ENCODE measurements at places on chromosomes 11 and 22.

DNA sequence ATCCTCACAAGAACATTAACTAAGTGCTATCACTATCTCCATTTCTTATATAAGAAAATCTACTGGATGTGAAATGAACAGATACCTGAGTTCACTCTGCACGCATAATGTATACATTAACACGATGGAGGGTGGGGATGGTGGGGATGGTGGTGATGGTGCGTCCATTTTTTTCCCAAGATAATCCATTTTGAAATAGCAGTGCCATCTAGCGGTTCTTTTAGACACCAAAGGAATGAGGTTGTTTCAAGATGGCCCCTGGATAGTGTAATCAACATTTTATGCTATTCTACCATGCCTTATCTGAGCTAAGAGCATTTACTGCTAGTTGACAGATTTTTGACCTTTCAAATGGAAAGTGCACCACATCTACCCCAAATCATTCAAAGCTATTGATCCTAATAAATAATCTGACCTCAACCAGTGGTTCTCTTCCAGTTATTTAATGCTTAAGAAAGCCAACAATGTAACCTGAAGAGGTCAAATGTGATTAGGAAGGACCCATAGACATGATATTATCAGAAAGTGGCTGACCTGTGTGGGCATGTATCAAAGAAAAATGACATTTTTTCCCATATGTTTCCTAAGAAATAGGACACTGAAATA, 714.7 kb upstream of the TENM4 start:
- no peak for DNase-seq

DNA sequence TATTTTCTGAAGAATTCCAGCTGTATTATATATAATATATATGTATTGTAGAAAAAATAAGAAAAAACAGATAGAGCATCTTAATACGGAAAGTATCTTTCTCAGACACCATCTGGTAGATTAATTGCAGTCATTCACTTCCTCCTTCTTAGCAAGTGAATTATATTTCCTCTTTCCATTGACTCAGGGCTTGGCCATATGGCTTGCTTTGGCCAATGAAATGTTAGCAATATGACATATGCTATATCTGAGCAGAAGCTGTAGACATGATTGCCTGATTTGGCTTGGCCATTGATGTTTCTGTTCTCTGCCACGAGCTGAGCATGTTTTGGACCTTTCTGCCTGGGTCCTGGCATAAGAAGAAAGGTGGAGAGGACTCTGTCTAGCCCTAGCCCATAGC, 34.4 kb upstream of the ZBED5 start:
- DNase-seq: no peak

- DNase-seq: no peak
These were observed 87.5 kb downstream of the TMEM135 start for GRCh38 chr11:87125257-87125656.

- no peak for DNase-seq
These were observed 620 bp upstream of the ANO5 start for GRCh38 chr11:22192289-22192641.

GRCh38 chr22:46803031-46803880, 40.8 kb downstream of the TBC1D22A start:
- peak; percentile 73 for DNase-seq

DNA sequence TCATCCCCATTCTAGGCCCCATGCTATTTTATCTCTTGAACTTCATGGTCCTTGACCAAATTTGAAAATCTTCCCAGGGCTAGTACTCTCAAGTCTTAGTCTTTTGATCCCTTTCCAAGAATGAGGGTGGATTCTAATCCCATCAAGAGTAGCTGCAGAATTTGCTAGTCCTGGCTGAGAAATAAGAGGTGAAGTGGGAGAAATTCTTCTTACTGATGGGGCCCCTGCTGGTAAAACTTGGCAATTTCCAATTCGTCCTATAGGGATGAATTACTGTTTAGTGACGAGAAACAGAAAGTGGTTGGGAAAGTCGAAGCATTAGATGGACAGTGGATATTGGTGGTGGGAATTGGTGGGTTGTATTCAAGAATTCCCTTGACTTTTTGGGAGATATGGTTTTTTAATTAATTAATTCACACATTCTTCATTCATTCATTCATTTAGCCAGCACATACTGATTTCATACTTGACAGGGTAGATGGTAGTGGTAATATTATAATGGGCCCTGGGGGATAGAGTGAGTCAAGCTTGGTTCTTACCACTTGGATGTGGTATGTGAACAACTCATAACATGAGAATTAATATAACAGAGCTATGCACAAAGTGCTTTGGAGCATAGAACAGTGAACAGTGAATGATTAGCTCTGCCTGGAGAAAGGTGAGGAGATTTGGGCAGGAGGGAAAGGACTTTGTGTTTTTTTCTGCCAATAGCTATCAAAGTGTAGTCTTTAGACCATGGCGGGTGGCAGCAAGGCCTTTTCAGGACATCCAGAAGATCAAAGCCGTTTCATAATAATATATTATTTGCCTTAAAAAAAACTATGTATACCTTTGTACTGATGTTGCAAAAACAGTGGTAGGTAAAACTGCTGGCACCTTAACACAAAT, 103.8 kb downstream of the STIM1 start:
- no peak for DNase-seq

DNA sequence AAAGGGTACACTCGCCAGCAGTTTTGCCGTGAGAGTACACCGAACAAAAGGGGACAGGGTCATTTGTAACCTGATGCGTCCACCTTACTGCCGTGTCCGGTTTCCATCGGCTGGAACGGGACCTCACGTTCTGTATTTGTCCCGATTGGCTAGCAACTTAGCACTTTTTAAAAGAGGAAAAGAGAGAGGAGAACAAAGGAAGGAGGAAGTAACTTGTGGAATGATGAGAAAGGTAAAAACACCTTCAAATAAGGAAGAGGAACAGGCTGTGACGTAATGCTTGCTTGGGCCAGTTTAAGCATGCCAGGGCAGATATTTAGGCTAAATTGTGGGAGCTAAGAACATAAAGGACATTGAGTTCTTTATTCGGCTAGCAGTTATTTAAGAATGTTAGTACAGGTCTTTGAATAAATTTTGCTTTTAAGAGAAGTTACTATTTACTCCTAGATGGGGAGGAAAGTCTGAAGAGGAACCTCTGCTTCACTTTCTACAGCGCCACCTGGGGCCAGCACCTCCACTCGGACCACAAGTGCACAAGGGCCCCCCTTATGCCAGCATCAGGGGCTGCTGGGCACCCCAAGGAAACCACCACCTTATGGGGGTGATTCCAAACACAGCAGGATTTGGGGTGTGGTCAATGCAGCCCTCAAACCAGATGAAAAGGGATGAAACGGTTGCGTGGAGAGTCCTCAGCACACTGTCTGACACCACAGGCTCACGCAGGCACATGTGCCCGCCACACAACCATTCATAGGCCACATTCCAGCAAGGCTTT, 5.8 kb downstream of the ARSA start:
- DNase-seq: peak; percentile 27

GRCh38 chr11:23313001-23313400, 452.7 kb upstream of the CCDC179 start:
- no peak for DNase-seq

DNA sequence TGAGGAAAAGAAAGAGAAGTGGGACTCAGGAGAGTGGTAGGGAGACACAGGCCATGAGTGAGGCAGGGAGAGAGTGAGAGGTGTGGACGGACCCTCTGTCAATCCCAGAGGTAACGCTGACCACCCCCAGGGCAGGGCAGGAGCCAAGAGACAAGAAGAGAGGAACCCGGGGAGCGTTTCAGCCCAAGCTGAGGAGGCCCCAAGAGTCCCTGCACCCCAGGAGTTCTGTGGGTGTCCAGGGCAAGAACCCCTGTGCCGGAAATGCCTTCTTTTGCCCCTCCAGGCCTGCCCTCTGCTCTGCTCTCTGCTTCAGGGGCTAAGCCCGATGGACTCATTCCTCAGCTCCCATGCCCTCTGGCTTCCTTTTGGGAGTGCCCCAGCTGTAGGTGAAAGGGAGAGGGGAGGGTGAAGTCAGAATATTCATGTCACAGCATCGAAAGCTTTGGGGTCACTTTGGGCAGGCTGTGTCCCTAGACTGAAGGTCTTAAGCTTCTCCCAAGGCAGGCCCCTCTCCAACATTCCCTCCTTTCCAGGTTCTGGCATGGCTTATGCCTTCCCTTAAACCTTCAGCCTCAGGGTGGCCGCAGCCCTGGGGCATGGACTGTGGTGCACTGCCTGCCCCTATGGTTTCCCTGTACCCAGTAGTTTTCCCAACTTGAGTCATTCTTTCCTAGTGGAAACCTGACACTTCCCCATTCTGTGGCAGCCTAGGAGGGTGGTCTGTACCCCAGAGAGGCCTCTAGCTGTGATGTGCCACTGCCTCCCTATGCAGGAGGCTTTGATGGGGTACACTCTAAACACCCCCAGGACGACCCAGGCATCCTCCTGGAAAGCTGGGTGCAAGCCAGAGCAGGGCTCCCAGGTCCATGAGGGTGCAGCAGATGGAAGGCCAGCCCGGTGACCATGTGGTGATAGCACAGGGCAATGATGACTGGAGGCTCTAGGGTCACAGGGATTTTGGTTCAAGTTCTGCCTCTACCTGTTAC, 27.1 kb downstream of the MYEOV start:
- DNase-seq: no peak

DNA sequence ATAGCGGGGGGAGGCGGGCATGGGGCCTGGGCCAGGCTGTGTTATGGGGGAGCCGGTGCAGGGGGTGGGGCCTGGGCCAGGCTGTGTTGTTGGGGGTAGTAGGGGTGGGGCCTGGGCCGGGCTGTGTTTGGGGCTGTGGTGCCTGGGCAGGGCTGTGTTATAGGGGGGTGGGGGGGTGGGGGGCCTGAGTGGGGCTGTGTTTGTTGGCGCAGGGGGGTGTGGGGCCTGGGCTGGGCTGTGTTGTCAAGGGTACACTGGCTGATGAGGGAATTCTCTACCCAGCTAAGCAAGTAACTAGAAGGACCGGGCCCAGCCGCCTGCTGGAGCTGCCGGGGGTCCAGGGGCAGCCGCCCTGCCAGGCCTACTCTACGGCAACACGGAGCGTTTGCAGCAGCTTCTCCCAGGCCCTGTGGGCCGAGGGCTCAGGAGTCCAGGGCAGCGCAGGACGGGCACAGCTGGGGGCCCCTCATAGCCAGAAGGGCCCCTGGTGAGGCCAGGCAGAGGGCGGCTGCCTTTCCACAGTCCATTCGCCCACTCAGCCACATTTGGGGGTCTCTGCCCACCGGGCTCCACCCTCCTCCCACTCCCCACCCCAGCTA, 10.1 kb upstream of the PIM3 start:
- DNase-seq: no peak

GRCh38 chr11:62573006-62573591, 592 bp downstream of the EEF1G start:
- DNase-seq: no peak

DNA sequence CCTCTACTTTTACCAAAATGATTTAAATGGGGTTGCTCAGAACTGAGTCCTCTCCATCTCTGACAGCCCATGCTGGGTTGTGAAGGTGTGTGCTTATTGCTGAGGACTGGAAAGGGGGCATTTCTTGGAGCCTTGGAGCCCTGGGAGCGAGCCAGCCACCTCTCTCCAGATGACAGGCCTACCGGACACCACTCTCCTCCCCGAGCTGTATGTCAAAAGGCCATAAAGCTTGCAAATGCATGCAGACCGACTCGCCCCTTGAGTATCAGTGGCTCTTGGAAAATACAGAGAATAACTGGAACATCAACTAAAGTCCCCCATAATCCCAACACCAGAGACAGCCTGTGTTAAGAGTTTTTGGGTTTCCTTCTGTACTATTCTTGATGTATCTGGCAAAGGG, 67.9 kb upstream of the PITPNB start:
- no peak for DNase-seq

DNA sequence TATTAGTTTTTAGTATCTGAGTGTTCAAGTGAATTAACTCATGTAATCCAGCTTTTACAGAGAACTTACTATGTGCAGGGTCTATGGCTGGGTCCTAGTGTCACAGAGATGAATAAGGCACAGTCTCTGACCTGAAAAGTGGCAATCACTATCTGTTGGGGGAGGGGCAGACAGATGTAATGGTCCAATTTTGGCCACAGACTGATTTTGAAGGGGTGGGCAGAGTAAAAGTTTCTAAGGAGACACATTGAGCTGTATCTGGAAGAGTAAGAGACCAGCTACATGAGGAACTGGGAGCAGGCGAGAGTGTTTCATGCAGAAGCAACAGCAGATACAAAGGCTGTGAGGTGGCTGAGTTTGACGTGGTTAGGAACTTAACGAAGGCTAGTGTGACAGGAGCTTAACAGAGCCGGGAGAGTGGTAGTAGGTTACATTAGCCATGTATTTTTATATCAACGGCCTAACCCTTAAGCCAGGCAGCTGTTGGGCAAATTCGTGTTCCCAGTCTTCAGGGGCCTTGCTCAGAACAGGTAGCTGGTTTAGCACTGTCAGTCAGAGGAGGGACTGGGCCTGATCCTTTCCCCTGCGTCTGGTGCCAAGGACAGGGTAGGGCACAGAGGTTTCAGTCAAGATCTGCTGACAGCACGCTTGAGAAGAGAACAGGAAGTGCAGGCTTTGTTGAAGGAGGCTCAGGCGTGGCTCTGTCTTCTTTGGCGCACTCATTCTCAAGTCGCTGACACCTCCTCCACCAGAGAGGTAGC, 1.4 kb upstream of the STIM1 start:
- DNase-seq: peak; percentile 63

DNA sequence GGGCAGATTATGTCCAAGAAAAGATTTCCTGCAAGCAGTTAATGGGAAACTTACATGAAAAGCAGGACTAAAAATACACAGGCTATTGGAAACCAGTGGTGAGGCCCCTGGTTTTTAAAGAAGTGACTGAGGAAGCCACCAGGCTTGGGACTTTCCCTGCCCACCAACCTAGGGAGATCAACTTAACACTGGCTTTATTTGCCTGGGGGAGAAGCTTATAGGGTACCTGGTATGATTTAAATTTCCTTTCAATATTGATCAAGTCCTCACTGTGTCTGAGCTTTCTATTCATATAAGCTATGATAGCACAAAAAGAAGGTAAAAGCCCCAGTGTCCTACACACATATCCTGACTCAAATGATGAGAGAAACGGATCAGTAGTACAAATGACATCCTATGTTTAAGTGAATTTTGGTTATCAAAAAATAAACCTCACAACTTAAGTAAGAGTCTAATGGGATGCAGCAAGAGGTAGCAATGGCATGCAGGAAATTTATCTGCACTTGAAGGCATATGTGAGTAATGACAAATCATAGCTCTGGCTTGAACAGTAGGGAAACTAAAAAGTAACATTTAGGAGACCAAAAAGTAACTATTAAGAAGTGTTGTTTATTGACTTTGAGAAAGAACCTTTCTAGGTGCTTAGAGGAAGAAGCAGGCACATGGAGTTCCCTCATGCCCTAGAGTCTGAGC, 85.3 kb downstream of the GAB2 start:
- DNase-seq: no peak

GRCh38 chr11:109306322-109306721, 115.7 kb upstream of the C11orf87 start:
- no peak for DNase-seq

- no peak for DNase-seq
These were observed 107.6 kb upstream of the CD44 start for GRCh38 chr11:35031346-35031745.

DNA sequence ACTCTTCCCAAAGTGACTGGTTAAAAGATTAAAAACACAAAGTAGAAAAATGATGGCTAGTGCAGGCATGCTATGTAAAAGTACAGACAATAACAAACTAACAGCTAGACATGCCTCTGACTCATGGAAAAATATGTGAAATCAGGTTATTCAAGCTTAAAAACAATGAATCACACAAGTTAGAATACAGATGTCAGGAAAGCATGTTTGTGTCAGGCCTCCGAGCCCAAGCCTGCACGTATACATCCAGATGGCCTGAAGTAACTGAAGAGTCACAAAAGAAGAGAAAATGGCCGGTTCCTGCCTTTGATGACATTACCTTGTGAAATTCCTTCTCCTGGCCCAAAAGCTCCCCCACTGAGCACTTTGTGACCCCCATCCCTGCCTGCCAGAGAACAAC, 110.1 kb downstream of the NOX4 start:
- no peak for DNase-seq

Measured in activated CD4-positive, alpha-beta T cell treated with anti-CD3 and anti-CD28 coated beads for 4 hours (primary cell).